Hypothalamus (tissue), 51 donors: ENCODE measurements at places on chromosomes 16 and 17.

GRCh38 chr17:55068862-55069811, 100.6 kb downstream of the STXBP4 start:
- DNase-seq: no peak

DNA sequence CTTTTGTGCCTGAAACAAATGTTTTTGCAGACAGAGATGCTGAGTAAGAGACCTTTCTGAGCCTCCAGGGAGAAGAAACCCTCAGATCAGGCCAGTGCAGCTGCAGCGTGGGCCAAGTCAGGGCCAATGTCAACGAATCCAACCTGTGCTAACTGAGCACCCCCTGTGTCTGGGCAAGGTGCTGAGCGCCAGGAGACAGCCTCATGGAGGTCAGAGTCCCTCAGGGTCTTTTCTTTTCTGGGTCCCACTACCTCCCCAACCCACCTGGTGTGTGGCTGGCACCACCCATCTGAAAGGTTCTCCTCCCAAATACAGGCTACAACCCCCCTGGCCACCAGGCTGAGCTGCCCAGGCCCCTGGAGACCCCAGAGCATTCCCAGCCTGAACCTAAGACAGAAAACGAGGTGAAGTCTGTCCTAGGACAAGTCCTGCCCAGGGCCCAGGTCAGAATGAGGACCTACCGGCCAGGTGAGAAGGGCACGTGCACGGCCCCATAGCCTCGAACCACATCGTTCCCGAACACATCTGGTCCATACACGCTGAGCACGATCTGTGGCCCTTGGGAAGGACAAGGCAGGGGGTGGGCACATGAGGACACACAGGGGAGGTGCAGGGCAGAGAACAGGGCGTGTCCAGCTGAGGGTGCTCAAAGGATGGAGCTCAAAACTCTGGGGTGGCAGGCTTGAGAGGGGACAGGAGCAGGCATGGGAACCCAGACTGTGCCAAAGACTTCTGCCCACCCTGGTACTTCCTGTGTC, 15.0 kb downstream of the B9D1 start:
- DNase-seq: no peak

GRCh38 chr17:40843242-40843641, 20.8 kb upstream of the KRT10 start:
- DNase-seq: no peak

GRCh38 chr17:81923302-81924260, 4.0 kb downstream of the MAFG start:
- DNase-seq: no peak

GRCh38 chr17:19631905-19632304, 16.6 kb upstream of the ALDH3A2 start:
- no peak for DNase-seq

DNA sequence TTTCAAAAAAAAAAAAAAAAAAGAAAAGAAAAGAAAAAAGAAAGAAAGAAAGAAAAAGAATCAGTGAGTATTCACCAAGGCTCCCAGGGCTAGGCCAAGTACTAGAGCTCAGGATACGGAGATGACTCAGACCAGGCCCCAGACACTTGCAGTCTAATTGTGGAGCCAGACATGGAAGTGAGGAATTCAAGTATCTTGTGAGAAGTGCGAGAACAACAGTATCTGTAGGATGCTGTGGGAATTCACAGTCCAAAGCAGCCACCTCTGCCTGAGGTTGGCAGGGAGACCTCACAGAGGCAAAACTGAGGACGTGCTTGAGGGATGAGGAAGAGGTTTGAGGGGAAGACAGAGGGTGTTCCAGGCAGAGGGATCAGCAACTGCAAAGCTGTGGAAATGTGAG, 14.0 kb upstream of the ALDOA start:
- no peak for DNase-seq
